ENCODE measurements at places on chromosomes 11 and 22. TPM values are rescaled to one million over a fixed set of nuclear protein-coding genes. Genes with fewer than 3 reads are reported as not detected.

DNA sequence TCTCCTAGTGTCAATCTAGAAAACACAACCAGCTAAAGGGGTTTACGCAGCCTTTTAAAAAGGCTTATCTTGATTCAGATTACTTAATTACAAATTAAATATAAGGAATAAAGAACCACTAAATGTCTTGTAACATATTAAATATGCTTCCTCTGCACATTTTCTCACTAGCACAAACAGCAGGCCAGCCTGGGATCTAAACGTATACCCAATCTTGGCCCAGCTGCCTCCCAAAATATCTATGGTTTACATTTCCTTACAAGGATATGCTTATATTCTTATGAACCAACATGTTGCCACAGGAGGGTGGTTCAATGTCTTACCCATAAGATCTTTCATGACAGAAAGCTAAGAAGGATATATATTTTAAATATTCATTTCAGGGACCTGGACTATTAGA lies 7.7 kb downstream of the LGR4 start:
- DNase-seq: no peak

DNA sequence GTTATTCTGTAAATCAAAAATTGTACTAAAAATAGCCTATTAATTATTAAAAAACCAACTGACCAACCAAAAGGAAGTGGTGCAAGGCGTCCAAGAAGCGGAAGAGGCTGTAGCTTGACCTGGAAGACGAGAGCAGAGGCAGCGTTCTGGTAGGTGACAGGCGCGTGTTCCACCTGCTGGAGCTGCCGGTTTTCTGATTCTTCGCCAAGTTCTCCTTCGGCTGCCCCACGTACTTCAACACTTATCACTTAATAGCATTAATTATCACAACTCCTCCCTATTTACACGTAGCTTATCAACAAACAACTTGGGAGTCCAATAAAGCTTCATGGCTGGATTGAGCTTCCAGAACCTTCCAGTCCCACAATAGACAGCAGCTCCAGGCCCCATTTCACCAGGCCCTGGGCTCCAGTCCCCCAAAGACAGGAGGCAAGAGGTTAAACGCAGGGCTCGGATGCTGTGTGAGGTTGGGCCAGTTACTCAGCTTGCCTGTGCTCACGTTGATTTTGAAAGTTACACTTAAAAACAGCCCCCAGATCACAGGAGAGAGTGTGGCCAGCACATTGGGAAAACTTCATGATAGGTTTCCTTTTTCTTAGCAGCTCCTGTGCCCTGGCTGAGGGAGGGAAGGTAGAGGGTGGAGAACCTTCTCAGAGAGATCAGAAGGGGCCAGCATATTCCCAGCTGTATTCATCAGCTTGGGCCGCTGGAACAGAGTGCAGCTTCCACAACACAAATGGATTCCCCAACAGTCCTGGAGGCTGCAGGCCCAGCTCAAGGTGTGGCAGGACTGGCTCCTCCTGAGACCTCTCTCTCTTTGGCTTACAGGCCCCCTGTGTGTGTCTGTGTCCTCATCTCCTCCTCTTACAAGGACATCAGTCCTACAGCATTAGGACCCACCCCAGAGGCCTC lies 54.2 kb upstream of the FGF3 start:
- no peak for DNase-seq

- DNase-seq: no peak
These were observed 66.2 kb downstream of the KCNJ1 start for GRCh38 chr11:128800871-128801417.

DNA sequence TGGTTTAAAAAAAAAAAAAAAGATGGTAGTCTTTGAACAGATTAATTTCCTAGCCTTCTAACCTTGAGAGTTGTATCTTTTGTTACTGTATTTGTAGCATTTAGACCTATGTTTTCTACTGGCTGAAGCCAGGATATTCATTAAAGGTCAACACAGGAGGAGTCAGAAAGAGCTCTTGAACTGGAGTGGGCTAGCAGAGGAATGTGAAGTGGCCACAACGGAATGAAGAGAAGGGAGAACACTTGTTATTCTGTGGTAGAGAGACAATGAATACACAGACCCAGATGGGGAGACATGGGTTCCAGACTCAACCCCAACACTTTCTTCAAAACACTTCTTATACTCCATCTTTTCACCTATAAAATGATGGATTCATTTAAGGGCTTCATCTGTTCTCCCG lies 88.1 kb downstream of the RELT start:
- DNase-seq: no peak

GVQW3 gene
- 10.1 TPM for total RNA-seq

- no peak for DNase-seq
These were observed 1.4 kb downstream of the WT1 start for GRCh38 chr11:32433914-32434355.

PNPLA3 gene
- total RNA-seq: not detected

CCDC87 gene
- total RNA-seq: not detected

DNA sequence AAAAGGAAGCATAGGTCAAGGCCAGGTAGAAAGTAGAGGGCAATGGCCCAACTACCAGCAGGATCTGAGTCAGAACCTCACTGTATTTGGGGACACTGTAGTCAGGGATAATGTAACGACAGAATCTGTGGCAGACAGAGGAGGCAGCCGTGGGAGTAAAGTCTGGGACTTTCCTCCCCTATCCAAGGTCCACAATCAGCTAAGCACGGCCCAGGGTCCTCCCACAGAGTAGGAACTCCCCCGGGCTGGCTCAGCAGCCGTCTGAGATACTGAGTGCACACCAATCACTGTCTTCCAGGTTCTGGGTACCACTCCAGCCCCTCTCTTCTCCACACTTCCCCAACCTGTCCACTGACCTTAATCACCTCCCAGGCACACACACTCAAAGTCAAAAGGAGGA lies 3.2 kb downstream of the IGSF9B start:
- no peak for DNase-seq

P2RY6 gene
- 0.87 TPM for total RNA-seq
